ENCODE measurements at places on chromosomes 5 and 9.

DNA sequence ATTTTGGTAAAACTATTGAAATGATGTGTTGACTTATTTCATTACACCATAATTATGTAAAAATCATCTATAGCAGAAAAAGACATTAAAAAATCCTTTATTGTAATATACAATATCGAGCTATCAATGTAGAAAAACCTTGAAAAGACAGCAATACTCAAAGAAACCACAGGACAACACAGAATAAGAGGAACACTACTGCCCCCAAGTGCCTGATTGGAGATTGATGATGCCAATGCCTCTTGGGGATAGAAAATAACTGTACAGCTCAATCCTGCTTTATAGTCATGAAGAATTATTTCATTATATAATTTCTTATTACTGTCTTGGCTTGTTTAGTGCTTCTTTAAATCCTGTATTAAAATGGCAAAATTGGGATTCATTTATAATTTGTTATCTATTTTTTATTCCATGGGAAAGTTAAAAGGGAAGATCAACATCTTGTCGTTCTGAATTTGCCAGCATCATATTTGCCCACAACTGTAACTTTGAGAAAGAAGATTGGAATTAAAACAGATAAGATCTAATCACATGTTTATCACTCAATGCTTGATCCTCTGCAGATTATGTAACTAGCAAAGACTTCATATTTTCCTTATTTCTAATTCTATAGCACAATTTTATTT, 337.5 kb downstream of the CDH9 start:
- DNase-seq, result no peak

DNA sequence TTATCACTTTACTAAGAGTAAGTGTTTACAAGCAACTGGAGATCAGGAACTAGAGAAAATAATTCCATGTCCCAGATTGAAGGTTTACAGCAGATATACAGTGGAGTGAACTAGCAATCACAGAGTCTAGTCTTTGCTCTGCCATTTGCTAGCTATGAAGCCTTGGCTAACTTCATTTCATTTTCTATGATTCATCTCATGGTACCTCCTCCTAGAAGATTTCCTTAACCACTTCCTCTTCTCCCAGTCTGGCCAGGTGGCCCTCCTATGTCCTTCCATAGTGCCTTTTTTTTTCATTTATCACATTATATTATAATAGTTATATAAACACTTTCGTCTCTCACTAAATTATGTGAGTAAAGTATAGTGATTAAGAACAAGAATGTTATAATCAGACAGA, 52.1 kb downstream of the GRIA1 start:
- DNase-seq, result no peak

DNA sequence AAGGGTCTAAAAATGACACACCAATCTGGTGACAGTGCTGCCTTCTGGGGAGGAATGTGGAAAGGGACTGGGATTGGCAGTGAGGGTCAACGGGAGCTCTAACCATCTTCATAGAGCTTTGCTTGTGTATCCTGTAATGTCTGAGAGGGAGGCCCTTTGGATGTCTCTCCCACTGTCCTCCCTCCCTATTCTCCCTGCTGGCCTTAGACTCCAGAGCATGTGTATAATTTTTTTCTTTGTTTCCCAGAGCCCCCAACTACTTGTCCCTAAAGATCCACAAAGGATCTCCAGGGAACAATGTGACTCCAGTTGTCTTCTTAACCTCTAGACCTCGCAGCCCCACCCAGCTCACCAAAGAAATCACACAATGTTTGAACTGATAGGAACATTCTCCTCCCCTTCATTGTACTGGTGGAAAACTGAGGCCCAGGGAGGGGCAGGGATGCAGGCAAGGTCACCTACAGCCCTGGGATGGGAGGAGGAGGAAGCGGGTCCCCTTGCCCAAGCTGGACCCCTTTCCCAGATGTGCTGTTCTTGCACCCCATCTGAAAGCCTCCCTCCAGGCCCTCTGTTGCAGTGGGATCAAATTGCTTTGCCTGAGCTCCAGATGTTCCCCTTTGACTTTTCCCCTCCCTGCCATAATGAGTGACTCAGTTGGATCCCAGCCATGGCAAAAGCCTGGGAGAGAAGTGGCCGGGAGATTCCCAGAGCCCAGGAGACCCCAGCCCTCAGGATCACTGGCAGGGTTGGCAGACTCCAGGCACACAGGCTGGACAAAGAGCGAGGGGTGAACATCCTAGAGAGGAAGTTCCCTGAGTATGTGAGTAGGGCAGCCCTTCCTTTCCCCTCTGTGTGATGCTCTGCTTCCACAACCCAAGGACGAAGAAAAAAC, 21.8 kb downstream of the SPARC start:
- DNase-seq, result no peak

GRCh38 chr9:79657891-79658290, 86.1 kb downstream of the TLE4 start:
- DNase-seq, result no peak

GRCh38 chr5:148996270-148996669, 66.6 kb downstream of the SH3TC2 start:
- DNase-seq, result no peak

- DNase-seq, result peak; percentile 77
Observed at GRCh38 chr9:37963936-37964739, 60.2 kb upstream of the SLC25A51 start.

- no peak for DNase-seq
Observed at GRCh38 chr5:39500551-39501175, 75.9 kb upstream of the DAB2 start.

- no peak for DNase-seq
Observed at GRCh38 chr9:76634356-76635054, 129.7 kb upstream of the PCA3 start.

- DNase-seq, result no peak
Observed at GRCh38 chr5:160348080-160348479, 22.3 kb downstream of the C1QTNF2 start.

DNA sequence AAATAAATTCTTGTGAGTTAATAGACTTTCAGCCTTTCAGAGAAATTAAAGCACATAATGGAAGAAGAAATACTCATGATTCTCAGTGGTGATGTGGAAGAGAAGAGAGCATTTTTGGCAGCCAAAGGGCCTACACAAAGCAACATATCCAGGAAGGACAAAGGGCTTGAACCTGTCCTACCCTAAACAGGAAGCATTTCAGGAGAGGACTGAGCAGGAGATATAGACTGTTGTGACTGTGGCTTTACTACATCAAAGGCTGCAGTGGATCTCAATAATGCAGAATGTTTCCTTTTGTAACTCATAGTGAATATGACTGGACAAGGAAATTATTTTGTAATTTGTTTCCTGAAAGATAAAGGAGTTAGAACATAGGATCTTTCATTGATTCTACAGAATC, 1.3 kb upstream of the PARP8 start:
- DNase-seq, result no peak

DNA sequence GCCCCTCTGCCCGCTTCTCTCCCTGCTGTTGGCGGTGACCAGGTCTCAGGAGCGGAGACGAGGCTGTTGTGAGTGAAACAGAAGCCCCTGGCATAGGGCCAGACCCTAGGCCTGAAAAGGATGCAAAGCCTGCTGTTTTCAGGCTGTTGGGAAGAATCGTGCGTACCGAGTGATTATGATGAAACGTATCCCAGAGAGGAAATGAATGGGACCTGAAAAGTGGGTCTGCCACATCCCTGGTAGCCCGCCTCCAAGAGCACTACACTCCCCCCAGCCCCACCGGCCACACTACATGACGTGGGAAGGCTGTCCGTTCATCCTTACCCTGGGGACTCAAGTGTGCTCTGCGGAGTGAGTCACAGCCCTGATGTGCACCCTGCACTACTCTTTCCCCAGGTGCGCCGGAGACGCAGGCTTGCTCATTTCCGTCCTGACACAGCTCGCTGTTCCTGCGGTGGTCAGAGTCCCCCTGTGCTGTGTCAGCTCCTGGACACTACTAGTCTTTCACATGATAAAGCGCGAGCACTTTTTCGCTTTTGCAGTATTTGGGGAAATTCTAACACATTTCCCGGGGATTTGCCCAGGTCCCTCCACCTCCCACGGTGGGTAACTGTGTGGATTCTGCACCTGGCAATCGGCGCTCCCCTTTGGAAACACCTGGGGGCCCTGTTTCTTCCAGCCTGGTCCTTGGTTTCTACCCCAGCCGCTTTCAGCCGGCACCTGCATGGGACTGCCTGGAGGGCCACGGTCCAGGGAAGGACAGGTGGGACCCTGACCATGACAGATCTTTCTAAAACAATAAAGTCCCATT, 91.5 kb downstream of the ANKRD33B start:
- peak; percentile 71 for DNase-seq

GRCh38 chr9:76137931-76138330, 247.5 kb downstream of the PCSK5 start:
- no peak for DNase-seq

DNA sequence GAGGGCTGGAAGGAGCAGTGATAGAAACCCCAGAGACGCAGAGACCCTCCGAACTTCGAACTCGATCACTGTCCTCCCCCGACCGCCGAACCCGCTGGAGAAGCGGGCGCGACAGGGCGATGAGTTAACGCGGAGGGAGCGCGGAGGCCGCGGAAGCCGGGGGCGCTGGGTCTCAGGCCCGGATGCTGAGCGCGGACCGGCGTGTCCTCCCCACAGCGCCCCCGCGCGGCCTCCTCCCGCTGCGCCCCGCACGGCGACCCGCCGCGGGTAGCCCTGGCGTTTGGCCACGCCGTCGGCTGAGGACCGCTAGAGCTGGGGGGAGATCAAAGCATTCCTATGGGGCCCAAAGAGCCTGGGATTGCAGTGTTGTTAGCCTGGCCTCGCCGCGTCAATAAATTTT, 7.7 kb upstream of the DMRT2 start:
- no peak for DNase-seq

DNA sequence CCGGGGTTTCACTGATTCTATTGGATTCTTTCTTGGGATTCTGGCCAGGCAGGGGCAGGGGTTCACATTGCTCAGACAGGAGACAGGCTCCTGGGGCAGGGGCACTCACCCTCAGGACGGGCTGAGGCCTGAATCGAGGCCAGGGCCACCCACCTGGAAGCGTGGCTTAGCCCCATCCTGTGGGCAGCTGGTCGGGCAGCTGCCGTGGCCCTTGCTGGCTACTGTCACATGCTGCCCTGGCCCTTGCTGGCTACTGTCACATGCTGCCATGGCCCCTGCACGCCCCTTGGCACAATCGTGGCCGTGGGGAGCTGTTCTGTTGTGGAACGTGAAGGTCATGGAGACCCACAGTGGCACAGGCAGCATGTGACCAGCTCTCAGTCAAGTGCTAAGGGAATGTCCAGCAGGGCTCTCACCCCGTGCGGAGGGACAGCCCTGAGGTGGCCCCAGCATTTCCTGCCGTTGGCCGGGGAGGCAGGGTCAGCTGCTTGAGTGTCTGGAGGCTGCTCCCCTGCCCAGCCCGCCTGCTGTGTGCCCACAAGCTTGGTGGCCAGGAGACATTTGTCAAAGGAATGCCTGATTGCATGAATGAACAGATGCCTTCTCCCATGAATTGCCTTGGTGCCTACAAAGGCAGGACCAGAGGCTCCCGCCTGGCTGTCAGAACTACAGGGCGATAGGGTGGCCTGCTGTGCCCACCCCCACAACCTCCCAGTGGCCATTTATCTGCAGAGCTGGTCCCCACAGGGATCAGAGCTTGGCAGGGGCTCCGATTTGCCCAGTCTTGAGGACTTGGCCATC, 16.9 kb upstream of the TMEM250 start:
- no peak for DNase-seq

- no peak for DNase-seq
Observed at GRCh38 chr9:85079349-85079748, 409.8 kb downstream of the NTRK2 start.

DNA sequence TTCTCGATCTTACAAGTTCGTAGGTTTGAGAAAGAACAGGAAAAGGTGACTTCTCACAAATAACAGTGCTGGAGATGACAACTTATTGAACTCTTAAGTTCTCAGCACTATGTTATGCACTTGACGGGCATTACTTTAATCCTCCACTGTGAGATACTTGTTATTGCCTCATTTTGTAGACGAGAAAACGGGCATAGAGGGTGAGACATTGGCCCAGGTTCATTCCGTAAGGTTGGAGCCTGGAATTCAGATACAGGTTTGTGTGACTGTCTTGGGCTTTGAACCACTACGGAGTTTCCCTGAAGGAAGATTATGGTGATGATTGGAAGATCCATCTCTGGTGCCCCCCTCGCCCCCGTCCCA, 657 bp downstream of the MAT2B start:
- DNase-seq, result no peak

- DNase-seq, result no peak
Observed at GRCh38 chr5:173825215-173825865, 62.8 kb upstream of the CPEB4 start.

DNA sequence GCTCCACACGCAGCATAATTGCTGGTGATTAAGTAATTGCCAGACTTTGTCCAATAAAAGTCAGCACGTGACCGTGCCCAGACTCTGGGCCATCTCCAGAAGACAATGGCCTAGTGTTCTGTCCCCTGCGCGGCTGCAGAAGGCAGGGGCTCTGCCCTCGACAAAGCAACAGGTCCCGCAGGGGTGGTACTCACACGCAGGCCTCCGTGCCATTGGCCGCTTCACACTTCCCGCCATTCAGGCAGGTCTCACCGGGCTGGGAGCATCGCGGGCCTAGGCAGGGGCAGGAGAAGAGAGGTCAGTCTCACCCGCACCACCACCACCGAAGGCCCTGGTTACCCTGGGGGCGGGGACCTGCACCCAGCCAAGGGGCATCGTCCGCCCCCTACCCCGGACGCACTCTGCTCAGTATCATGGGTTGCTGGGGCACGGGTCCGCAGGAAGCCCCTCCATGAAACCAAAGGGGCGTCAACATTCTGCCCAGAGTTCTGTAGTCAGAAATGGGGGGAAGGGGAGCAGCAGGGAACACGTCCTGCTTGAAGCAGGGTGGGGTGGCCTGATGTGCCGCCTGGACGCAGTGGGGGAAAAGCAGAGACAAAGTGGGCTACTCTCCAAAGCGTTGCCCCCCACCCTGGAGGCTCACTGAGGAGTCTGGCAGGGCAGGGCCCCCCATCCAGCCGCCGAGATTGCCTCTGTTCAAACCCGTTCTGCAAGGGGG, 1.9 kb downstream of the NOTCH1 start:
- DNase-seq, result no peak

- no peak for DNase-seq
Observed at GRCh38 chr5:2574155-2574554, 177.3 kb downstream of the IRX2 start.

DNA sequence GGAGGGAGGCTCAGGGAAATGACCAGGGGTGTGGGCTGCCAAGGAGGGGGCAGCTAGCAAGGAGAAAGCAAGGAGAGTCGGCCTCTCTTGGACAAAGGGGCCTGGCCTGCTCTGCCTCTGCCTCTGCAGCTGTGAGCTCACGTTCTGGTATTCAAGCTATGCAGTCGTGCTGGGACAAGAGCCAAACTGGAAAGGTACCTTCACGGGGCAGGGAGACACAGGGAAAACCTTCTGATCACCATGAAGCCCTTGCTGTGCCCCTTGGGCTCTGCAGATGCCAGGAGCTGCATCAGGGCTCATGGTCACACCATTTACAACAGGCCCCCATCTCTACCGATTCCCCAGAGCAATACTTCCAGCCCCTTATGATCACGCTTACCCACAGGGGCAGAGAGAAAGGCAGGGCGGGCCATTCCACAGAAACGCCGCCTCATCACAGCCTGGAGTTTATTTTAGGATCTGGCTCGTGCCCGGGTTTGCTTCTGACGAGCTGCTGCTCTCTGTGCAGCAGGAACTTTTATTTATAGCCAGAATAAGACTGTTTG, 63.2 kb downstream of the PRRT1B start:
- no peak for DNase-seq

- DNase-seq, result no peak
Observed at GRCh38 chr5:146884066-146884626, 5.6 kb upstream of the PPP2R2B start.
